ENCODE measurements at places on chromosomes 2 and 18.

DNA sequence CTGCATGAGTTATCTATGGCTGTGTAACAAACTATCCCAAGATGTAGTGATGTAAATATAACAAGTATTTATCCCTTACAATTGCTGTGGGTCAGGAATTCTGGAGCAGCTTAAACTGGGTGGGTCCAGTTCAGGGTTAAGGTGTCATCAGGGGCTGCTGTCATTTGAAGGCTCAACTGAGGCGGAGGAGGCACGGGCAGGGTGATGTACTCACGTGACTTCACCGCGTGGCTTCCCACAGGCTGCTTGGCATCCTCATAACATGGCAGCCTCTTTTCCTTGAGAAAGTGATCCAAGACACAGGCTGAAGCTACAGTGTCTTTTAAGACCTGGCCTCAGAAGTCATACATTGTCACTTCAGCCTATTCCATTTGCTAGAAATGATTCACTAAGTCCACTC lies 125.8 kb downstream of the PTGR3 start:
- no peak for DNase-seq

- no peak for DNase-seq
Observed at GRCh38 chr2:32991091-32991845, 44.5 kb downstream of the LTBP1 start.

DNA sequence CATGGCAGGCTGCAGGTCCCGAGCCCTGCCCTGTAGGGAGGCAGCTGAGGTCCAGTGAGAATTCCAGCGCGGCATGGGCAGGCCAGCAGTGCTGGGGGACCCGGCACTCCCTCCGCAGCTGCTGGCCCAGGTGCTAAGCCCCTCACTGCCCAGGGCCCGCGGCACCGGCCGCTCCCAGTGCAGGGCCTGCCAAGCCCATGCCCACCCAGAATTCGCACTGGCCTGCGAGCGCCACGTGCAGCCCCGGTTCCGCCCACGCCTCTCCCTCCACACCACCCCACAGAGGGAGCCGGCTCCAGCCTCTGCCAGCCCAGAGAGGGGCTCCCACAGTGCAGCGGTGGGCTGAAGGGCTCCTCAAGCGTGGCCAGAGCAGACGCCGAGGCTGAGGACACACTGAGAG lies 158.5 kb upstream of the ACVR2A start:
- DNase-seq, result no peak

DNA sequence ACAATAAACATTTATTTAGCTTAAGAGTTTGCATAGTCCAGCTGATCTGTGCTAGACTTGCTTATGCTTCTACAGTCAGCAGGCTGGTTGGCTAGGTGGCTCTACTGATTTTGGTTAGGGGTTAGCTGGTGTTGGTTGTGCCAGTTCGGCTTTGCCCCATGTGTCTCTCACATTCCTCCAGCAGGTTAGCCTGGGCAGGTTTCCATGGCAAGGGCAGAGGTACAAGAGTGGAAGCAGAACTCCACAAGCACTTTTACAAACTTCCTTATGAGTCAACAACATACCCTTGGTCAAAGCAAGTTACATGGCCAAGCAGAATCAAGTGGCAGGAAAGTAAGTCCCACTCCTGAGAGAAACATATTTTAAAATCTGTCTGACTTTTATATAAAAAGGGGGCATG lies 82.3 kb downstream of the SS18 start:
- DNase-seq, result no peak

- no peak for DNase-seq
Observed at GRCh38 chr18:12421732-12422131, 14.0 kb downstream of the PRELID3A start.

- no peak for DNase-seq
Observed at GRCh38 chr2:238848691-238848975, 748 bp downstream of the TWIST2 start.

- no peak for DNase-seq
Observed at GRCh38 chr2:47225061-47225783, 70.1 kb upstream of the STPG4 start.

DNA sequence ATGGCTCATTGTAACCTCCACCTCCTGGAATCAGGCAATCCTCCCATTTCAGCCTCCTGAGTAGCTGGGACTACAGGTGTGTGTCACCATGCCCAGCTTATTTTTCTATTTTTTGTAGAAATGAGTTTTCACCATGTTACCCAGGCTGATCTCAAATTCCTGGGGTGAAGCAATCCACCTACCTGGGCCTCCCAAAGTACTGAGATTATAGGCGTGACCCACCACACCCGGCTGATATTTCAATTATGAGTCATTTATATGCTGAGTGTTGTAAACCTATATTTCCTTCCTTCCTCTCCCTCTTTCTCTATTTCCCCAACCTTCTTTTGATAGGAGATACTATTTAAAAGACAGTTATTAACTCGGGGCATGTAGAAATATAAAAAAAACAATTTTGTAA lies 469.6 kb upstream of the ID2 start:
- no peak for DNase-seq
